Lower lobe of right lung (tissue), 2 donors: ENCODE measurements at places on chromosomes 2 and 18.

DNA sequence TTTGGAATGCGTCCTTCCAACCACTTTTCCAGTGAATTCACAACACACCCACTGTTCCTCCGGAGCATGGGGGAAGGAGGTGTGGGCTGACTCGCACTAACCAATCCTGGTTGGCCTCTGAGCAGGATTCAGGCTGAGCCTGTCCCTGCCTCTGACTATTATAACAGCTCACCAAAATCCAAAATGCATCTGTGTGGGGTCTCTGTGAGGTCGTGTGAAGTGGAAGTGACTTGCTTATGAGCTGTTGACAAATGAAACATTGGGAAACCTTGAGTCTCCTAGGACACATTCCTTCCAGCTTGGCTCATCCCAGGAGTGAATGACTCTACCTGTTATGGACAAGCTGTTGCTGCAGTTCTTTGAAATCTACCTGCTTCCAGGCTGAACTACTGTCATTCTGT lies 1.5 kb downstream of the CIDEA start:
- no peak for DNase-seq

GRCh38 chr2:40244675-40245074 lies 207.2 kb downstream of the SLC8A1 start:
- peak; percentile 48 for DNase-seq

- no peak for DNase-seq
Measured at GRCh38 chr2:69428981-69429380, 8.3 kb downstream of the NFU1 start.

DNA sequence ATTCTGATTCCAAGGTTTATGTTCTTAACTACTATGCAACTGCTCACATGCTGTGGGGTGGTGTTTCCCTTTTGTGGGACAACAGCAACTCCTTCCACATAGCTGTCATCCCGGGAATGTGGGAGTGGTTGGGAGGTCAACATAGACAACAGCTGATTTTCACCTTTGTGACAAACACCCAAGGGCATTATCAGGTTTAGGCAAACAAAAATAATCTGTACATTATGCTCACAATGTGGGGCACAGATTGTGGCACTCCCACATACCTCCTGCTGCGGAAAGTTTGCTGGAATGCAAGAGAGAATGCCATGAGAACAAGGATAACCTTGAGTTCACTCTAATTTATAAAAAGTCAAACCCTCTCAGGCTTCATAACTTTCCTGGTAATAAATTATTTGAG lies 582.6 kb downstream of the CNTNAP5 start:
- no peak for DNase-seq

DNA sequence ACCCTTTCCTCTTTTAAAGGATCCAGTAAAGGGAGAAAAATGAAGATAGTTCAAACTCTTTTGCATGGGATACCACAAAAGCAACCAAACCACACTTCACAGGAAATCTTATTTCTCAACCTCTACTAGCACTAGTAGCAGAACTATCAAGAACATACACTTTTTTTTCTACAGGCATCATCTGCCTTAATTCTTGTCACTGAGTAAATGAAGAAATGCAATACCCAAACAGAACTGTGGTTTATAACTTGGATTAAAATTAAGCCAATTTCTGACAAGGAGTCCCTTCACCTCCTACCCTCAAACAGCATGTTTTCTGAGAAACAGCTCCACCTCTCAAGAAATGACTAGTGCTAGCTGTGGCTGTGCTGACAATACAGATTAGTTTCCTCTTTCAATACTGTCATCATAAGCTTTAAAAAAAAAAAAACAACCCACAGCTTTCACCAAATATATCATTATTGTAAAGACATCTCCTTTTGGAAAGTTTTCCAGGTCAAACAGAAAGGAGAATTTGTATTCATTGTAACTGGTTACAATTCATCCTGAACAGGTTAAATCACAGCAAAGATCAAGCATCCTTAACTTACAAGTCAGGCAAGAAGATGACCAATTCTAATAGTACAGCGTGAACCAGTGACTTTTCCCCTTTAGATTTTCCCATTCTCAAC lies 44.4 kb downstream of the PTPN2 start:
- DNase-seq: no peak

GRCh38 chr2:163735685-163736432 lies at the start of gene FIGN:
Gene FIGN (minus strand): TSS chr2:163736008. CDS start chr2:163734927, 1,081 bp downstream.
- DNase-seq: peak; percentile 74

DNA sequence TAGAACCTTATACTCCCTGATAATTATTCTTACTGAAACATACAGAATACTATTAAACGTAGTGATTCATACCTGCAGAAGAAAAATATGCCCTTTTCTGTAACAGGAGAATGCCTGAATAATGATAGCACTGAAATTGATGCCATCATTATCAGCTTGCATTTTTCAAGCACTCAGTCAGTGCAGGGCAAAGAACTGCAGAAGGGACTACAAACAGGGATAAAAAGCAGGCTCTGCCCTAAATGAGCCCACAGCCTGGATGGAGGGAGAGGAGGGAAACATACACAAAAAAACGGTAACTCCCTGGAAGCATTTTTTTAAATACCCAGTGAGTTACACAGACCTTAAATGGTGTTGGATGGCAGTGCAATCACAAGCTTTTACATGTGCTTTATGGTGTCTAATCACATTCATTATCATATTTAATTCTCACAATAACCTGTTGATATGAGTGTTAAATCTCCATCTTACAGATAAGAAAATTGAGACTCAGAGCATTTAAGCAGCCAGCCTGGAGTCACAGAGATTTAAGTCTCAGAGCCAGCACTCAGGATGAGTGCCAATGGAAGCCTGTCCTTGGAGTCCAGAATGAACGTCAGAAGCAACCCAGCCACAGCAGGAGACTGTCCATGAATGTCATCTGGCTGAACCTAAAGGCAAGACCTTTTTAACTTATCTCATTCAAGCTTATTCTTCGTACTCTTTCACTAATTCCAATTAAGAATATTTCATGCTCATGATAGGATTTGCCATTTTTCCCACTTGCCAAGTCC lies 139.3 kb upstream of the CTNNA2 start:
- no peak for DNase-seq

DNA sequence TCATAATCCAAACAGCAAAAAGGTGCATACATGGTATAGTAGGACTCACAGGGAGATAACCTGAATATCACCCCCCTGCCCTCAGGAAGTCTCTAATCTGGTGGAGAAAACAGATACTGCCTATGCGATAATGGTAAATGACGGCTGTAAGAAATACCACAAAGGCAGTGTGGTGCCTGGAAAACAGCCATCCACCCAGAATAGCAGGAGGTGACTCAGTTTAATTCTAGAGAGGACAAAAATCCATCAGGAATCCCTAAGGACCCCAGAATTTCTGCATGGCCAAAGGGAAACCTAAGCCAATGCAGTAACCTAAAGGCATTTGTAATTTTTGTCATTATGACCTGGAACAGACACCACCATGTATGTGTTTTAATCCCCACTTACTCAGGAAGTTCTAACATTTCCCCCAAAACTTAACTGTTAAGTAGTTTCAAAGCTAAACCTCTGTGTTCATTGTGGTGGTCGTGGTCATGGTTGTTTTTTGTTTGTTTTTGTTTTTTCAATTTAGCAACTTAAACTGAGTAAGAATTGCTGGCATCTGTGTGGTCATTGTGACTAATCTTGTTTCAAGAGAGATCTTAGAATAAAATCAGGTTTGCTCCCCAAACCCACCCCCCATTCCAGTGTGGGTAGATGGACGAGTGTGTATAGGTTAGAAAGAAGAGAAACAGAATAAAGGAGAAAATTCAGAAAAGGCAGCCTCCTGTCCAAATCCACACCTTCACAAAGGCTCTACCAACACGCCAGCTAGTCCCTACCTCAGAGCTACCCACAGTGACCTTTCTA lies 121.5 kb upstream of the CDCA7 start:
- no peak for DNase-seq

DNA sequence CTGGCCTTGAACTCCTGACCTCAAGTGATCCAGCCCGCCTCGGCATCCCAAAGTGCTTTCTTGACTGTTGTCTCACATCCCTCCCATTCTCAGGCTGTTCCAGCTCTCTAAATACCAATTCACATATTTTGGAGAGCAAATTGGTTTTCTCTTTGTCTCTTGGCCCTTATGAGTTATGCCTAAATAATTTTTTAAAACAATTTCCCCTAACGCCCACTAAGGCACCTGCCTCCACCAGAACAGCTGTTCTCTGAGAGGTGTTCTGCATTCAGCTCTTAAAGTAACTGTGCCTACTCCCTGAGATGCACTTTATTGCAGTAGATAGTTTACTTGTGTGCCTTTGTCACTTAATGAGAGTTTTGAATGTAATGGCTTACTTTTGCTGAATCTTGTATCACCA lies 6.9 kb downstream of the CCDC195 start:
- DNase-seq: no peak

- DNase-seq: no peak
Measured at GRCh38 chr2:223314811-223315210, 262.8 kb downstream of the KCNE4 start.

DNA sequence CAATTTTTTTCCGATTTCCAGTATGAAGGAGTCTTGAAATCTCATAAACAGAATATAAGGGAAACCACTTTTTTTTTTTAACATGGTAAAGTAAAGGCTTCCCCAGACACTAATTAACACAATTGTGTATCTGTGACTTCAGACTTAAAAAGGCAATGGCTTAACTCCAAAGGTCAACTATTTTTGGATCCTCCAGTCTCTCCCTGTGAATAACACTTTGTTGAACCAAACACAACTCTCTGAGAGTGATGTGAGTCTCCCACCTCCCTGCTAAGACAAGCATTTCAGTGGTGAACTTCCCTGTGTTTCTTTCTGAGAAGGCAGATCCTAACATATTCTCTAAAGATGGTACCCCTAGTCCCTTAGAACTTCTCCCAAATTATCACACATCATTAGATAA lies 219.6 kb upstream of the RBBP8 start:
- DNase-seq: no peak

- DNase-seq: no peak
Measured at GRCh38 chr18:80250740-80251364, 3.5 kb upstream of the PARD6G start.
